T-helper 2 cell (primary cell): ENCODE measurements at places on chromosomes 3 and 15.
A peak's percentile ranks its signal among the peaks of the same experiment; 100 is the strongest.

- no peak for DNase-seq
Observed at GRCh38 chr3:82293867-82294266, 532.4 kb upstream of the GBE1 start.

GRCh38 chr3:83928903-83929302, 1029.9 kb upstream of the CADM2 start:
- no peak for DNase-seq

- DNase-seq, result no peak
Observed at GRCh38 chr3:76028774-76029173, 243.4 kb upstream of the ZNF717 start.

DNA sequence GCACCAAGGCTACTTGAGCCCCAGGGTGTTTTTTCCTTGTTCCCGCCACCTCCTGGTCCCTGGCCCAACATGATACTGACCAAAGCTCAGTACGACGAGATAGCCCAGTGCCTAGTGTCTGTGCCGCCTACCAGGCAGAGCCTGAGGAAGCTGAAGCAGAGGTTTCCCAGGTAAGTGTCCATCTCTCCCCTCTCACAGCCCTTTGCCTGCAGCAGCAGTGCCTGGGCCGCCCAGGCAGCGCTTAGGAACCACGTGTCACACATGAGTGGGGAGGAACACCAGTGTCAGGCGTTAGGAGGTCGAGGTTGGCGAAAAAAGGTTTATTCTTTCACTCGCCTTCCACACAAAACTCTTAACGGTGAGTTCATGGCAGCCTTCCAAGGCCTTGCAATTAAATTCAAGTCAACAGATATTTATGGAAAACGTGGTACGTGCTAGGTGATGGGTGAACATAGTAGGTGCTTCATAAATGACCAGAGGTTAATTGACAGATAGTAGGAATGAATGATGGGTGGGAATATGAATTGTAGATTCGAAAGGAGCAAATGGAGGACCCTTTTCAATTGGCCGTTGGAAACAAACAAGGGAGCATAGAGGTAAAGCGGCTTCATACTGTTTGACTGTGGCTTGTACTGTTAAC, 486 bp downstream of the CDIN1 start:
- DNase-seq, result peak; percentile 1

- DNase-seq, result no peak
Observed at GRCh38 chr3:133211856-133212255, 173.7 kb downstream of the TMEM108 start.

GRCh38 chr3:140505876-140506275, 172.0 kb upstream of the TRIM42 start:
- no peak for DNase-seq

GRCh38 chr3:119794971-119795612, 13.2 kb downstream of the NR1I2 start:
- DNase-seq, result no peak
